ENCODE measurements at places on chromosomes 2 and 18.

DNA sequence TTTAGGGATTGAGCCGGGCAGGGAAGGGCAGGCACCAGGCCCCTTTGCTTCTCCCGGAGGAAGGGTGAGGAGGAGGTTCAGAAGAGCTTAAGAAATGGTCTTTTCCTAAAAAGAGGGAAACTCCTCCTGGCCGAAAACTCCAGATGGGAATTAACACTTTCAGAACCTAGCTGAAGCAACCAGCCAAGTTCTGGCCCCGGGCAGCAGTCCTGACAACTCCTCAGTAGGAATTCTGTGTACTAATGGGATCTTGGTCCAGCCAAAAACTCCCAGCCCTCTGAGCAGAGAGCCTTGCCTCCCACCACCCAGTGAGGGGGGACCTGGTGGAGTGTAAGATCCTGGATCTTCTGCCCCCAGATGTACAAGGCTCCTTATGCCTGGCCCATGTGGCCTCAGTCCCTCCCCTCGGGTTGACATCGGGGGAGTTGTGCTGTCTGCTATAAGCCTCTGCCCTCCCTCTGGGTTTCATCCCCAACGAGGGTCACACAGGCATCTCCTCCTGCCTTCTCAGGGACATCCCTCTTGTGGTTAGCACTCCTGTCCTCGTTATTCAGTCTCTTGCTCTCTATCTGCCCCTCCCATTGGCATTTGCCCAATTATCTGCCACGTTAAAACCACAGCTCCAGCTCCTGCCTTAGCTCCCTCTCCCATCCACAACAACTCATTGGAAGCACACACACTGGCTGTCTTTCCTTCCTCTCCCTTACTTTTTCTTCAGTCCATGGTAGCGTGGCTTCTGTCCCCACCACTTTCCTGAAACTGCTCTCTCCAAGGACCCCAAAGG lies 184.6 kb downstream of the CYP26B1 start:
- DNase-seq, result no peak

DNA sequence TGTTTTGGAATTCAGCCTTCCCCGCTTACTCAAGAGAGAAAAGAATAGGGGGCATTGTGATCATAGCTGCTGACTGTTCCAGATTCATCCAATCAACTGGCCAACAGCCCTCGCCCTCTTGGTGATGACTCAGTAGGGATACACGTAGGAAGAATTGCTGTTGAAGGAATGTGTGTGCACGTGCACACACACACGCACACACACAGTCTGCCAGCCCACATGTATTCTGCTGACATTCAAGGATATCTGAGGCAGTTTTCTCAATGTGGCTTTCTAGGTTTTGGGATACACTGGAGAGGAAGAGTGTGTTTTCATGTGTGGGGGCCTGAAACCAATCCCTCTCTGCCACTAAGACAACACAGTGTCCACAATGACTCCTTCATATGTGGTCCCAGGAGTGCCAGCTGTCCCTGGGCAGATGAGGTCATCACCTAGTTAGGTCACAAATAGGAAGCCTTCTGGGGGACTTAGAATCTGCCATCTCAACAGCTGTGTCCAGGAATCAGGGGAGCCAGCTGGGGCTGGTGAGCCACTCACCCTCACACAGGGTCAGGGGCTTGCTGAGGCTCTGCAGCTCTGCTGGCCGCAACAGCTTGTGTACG lies 352.6 kb downstream of the SS18 start:
- DNase-seq, result peak; percentile 74

DNA sequence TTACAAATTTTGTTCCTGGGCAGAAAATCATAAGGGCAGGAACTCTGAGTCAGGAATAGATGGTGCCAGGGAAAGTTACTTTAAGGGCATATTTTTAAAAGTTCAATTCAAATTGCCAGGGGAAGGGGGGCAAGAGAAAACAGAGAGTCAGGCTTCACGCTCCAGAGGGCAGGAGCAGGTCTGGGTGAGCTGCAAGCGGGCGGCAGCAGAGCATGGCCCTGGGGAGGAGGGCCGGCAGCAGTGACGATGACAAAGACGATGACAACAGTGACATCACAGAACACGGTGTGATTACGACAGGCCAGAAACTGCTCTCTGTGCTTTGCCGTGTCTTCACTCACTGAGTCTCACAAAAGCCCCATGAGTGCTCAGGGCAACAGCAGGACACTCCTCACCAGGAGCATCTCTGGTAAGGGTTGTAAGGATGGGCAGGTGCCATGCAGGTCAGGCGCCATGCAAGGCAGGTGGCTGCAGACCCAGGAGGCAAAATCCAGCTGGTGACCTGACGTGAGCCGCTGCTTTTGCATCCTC lies 23.3 kb downstream of the CHST10 start:
- DNase-seq, result no peak

DNA sequence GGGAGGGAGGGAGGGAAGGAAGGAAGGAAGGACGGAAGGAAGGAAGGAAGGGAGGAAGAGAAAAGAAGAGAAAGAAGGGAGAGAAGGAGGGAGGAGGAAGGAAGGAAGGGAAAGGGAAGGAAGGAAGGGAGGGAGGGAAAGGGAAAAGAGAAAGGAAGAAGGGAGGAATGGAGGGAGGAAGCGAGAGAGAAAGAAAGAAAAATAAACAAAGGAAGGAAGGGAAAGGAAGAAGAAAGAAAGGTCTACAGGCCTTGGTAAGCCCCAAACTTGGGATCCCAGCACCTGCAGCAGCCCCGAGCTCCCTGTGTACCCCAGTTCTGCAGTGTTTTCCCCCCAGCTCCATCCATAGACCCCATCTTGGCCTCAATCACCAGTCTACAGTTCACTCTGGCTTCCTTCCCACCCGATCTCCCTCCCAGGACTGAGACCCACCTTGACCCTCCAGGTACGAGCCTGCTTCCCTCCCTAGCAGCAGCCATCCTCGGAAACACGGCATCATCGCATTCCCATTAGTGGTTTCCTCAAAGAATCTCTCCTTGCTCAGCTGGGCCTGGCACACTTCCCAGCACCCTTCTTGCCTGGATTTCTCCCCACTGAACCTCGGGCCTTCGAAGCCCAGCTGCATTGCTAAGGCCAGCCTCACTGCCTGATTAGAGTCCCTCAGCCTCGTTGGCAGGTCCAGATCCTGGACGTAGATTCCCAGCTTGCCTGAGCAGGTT lies 46.1 kb upstream of the SH3BP4 start:
- no peak for DNase-seq

GRCh38 chr18:70234667-70235459 lies 29.4 kb upstream of the RTTN start:
- peak; percentile 61 for DNase-seq

GRCh38 chr18:39681061-39681460 lies 2115.5 kb upstream of the CELF4 start:
- no peak for DNase-seq

Measured in GM04504 (cell line).